ENCODE measurements at places on chromosomes 16 and 17. TPM values are rescaled to one million over a fixed set of nuclear protein-coding genes. Genes with fewer than 3 reads are reported as not detected.

The AGRP gene
- not detected for total RNA-seq

The SCN4A gene
- 0.30 TPM for total RNA-seq

DNA sequence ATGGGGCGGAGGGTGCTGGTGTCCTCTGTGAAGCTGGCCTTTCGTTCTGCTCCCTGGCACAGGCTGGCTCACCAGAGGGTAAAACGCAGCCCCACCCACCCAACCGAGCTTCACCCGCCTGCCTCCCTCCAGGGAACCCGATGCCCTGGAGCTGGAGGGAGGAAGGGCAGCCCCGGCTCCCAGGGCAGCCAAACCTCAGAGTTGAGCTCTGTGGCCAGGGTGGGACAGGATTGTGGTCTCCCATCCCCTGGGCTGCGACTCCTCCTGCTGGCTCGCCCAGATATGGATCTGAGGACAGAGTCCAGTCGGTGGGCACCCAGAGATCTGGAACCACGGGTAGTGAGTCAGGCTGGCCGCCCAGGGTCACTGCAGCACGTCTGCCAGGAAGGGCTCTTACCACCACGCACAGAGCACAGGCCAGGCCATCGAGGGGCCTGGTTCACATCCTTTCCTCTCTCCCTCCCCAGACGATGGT is 42.6 kb upstream of the CHMP6 start:
- no peak overlapping the region for H3K4me3 ChIP-seq
- H3K27me3 ChIP-seq = no peaks in the 10 kb centered on the region
- H3K4me1 ChIP-seq = no peaks in the 10 kb centered on the region
- DNase-seq = no peak

GRCh38 chr17:27544350-27545131 is 86.4 kb upstream of the LGALS9 start:
- DNase-seq = peak; percentile 9
- peaks cover 43% of the 10 kb centered on the region for H3K4me1 ChIP-seq
- no peaks in the 10 kb centered on the region for H3K36me3 ChIP-seq
- H3K27ac ChIP-seq = no peak overlapping the region
- no peaks in the 10 kb centered on the region for H3K27me3 ChIP-seq

- no peaks in the 10 kb centered on the region for H3K4me1 ChIP-seq
- no peak for DNase-seq
- H3K36me3 ChIP-seq = peaks cover 80% of the 10 kb centered on the region
- H3K27me3 ChIP-seq = no peaks in the 10 kb centered on the region
- H3K27ac ChIP-seq = no peak overlapping the region
- H3K4me3 ChIP-seq = no peak overlapping the region
Measured at GRCh38 chr16:58537124-58537906, 22.0 kb downstream of the SETD6 start.

- H3K4me3 ChIP-seq = no peak overlapping the region
- H3K4me1 ChIP-seq = no peaks in the 10 kb centered on the region
- H3K27ac ChIP-seq = no peak overlapping the region
- H3K27me3 ChIP-seq = no peaks in the 10 kb centered on the region
Measured at GRCh38 chr17:297758-298157, 54.8 kb downstream of the RPH3AL start.

DNA sequence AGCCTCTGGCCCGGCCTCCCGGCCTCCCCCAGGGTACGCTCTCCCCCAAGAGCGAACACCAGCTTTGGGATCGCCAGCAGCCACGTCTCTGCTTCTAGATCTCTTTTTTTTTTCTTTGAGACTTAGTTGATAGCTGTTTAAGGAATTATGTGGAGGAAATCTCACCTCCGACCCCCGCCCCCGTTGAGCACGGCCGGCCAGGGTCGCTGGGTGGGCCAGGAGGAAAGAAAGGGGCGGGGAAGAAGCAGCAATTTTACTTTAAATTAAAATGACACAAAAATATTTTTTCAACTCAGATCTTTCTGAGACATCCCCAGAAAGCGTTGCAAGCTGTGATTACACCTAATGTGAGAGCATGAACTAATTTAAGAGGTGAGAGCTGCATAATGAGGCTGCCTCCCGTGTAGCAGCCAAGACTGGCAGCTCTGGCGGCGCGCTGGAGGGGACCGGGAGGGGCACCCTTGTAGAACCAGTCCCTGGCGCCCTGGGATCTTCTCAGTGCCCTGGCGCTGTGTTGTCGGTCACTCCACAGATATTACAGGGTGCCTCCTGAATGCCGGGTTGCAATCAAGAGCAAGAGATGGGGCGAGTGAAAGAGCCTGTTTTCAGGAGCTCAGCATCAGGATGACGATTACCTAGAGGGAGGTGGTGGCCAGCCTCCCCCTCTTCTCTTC is 1.9 kb upstream of the CBLN1 start:
- peaks cover 4% of the 10 kb centered on the region for H3K4me1 ChIP-seq
- no peak overlapping the region for H3K27ac ChIP-seq
- DNase-seq = no peak
- H3K27me3 ChIP-seq = peaks cover 13% of the 10 kb centered on the region
- no peaks in the 10 kb centered on the region for H3K36me3 ChIP-seq

DNA sequence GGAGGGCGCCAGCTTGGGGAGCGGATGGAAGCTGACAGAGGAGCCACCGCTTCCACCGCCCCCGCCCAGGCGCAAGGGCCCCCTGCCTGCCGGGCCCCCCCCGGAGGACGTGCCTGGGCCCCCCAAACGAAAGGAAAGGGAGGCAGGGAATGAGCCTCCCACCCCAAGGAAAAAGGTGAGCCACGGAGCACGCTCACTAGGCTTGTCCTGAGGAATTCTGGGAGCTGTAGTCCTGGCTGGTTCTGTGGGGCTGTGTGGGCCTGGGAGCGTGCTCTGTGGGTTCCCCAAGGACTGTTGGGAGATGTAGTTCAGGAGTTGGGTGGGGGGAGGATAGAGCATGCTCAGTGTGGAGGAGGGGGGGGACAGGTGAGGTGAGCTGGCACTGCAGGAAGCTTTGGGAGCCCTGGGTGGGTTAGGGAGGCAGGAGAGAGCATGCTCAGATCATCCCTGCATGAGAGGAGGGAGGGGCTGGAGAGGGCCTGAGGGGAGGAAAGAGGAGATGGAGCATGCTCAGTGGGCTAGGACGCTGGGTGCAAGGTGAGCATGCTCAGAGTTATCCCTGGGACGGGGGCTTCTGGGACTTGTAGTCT is 4.5 kb downstream of the FBXL19 start:
- no peak overlapping the region for H3K4me3 ChIP-seq
- no peak overlapping the region for H3K27ac ChIP-seq
- peaks cover 9% of the 10 kb centered on the region for H3K4me1 ChIP-seq
- peak; percentile 31 for DNase-seq
- H3K36me3 ChIP-seq = peaks cover 13% of the 10 kb centered on the region
- H3K27me3 ChIP-seq = no peaks in the 10 kb centered on the region

DNA sequence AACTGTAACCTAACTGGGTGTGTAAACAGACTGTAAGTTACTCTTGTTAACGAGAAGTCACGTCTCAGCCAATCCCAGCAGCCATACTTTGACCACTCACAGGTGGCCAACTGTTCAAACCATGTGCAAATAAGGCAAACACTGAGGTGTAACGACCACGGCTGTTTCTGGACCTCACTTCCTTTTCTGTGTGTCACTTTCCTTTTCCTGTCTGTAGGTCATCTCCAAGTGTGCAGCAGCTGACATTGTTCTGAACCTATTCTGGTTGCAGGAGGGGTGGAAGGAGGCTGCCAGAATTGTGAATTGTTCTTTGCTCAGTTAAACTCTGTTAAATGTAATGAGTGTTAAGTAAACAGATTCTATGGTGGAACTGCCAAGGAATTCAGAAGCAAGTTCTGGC is 627.4 kb downstream of the KCNJ2 start:
- H3K4me1 ChIP-seq = no peaks in the 10 kb centered on the region
- no peaks in the 10 kb centered on the region for H3K36me3 ChIP-seq
- H3K4me3 ChIP-seq = no peak overlapping the region
- no peak overlapping the region for H3K27ac ChIP-seq
